Kidney epithelial cell (primary cell): ENCODE measurements at places on chromosomes 4 and X. TPM values are rescaled to one million over a fixed set of nuclear protein-coding genes. Genes with fewer than 3 reads are reported as not detected.

Gene EFNB1
- total RNA-seq = 45.3 and 56.5 TPM in 2 replicates

GRCh38 chrX:16832301-16832700 is 37.9 kb downstream of the RBBP7 start:
- DNase-seq = no peak

GRCh38 chr4:88178626-88179231 is 20.3 kb upstream of the ABCG2 start:
- no peak for DNase-seq

DNA sequence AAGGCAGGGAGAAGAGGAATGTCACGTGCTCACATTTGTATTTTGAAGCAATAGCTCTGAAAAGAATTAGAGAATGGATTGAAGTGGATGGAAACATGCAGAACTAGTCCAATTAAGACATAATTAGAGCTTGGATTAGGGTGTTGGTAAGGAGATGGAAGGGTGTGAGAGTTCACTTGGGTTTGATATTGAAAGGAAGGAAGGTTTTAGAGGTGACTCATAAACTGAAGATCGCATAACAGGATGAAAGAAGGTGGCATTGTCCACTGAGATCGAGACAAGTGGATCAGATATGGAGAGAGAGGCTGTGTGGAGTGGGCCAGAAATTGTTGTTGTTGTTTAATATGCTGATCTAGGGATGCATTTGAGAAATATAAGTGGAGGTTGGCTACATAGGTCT is 244.0 kb upstream of the SMIM31 start:
- no peak for DNase-seq
